ENCODE measurements at places on chromosomes 7 and 10.

GRCh38 chr7:135150072-135150782 is 2.4 kb downstream of the TMEM140 start:
- DNase-seq, result no peak

DNA sequence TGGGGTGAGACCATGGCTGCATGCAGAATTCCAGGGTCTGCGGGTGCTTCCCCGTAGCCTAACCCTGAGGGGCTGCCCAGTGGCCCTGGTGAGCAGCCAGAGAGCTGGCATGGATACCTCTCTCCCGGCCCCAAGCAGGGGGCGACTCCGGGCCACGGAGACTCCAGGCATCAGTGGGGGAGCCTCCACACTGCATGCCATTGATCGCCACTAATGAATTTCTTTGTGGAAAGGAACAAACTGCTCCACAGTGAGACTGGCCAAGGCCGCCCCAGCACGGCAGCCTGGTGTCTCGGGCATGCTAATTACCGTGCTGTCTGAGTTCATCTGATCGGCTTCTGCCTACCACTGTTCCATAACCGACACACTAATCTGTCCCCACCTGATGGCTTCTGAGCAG is 184.4 kb downstream of the GRID1 start:
- no peak for DNase-seq

DNA sequence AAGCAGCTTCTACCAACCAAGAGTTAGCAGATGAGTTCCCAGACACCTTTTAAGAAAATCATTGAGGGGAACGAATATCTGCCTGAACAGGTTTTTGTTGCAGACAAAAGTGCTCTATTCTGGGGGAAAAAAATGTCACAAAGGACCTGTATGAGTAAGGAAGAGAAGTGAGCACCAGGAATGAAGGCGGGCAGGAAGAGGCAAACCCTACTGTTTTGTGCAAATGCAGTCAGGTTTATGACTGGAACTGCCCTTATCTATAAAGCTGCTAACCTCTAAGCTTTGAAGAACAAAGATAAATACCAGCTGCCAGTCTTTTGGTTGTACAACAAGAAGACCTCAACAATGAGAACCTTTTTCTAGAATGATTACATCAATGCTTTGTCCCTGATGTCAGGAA is 292.4 kb upstream of the SP4 start:
- no peak for DNase-seq

DNA sequence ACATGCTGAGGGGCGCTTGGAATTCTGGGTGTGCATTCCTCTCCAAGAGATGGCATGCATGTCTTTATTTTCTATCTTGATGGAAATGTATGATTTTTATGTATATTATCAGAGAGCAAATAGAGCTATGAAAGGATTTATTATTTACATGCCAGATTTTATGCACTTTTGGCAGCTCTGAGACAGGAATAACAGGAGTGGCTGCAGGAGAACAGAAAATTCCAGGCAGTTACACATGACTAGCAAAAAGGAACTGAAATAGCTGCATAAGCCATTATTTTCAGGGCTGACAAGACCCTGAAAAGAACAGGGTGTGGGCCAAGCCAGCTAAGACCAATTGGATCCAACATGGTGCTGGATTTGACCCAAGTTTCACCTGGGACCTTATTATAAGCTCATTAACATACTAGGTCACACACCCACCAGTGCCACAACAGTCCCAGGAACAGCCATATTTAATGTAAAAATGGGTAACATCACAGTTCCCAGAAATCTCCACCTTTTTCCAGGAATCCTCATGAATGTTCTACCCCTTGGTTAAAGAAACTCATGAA is 43.2 kb upstream of the ACSL5 start:
- DNase-seq, result no peak

- no peak for DNase-seq
Measured at GRCh38 chr10:122044045-122044661, 55.2 kb downstream of the TACC2 start.

DNA sequence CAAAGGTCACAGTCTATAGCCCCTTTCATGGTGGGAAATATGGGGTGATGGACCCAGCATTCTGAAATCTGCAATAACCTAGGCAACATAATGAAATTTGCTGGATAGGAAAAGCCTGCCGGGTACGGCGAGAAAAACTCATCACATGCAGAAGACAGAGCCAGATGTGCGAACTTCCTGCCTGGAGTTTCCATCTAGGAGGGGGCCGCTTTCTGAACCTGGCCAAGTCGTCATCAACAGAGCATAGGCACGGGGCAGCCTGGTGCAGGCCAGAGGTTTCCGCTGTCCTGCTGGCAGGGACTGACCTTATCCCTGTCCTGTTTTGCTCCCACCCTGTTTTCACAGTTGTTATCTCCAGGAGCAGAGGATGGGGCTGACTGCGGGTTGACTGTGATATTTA is 27.4 kb downstream of the CCDC3 start:
- DNase-seq, result no peak

GRCh38 chr7:12705878-12706277 is 18.4 kb downstream of the ARL4A start:
- no peak for DNase-seq

DNA sequence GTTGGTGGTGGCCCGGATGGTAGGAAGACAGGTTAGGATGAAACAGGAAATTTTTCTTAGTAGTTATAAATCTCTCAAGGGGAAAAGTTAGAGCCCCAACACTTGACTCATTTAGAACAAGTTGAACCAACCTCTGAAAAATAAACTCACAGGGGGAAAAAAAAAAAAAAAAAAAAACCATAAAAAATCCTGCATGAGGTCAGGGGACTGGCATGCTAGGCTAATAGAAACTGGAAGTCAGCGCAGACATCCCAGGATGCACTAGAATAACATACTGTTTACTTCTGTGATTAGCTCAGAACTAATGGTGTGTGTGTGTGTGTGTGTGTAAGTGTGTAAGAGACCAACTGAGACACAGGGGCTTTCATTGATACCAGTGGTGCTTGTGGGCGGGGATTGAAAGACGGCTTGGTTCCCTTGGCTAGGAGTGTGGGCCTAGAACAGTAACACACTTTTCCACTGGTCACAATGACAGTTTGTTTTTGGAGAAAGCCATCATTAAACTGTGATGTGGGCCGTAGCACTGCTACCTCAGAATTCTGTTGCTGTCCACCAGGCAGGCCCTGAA is 491.6 kb upstream of the GALNT17 start:
- no peak for DNase-seq

- no peak for DNase-seq
Measured at GRCh38 chr10:13654846-13655245, 68.1 kb downstream of the PRPF18 start.

- DNase-seq, result no peak
Measured at GRCh38 chr7:31761646-31762045, 74.6 kb downstream of the PPP1R17 start.

- DNase-seq, result no peak
Measured at GRCh38 chr7:100126239-100126930, 382 bp upstream of the MBLAC1 start.

DNA sequence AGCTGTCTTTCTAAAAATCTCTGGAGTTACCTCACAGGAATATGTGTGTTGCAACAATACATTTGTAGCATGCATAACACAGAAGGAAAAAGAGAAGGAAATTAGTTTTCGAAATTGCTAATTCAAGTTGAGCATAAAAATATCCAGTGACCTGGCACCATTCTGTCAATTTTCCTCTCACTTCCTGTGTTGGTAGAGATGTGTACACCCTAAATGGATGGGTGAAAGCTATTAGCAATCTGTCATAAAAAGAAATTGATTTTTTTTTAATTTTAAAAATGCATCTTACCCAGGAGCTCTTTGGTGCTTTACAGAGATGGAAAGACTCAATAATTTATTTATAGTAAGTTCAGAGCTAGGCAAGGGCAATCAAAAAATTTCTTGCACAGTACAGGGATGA is 333.3 kb upstream of the TMEM229A start:
- DNase-seq, result no peak

DNA sequence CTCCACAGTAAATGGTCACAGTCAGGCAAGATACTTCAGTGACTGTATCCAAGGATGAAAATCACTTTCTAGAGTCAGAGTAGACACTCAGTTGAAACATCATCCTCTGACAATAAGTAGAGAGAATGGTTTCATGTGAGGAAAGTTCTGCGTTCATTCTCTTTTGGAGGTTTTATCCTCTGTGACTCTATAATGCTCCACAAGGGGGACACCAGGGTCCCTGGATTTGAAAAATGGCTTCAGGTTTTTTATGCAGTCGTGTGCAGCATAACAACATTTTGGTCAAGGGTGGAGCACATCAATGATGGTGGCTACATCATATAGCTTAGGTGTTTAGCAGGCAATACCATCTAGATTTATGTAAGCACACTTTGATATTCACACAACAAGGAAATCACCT is 40.4 kb downstream of the TMEM168 start:
- DNase-seq, result no peak

- no peak for DNase-seq
Measured at GRCh38 chr7:96136600-96137239, 185.2 kb downstream of the SLC25A13 start.

DNA sequence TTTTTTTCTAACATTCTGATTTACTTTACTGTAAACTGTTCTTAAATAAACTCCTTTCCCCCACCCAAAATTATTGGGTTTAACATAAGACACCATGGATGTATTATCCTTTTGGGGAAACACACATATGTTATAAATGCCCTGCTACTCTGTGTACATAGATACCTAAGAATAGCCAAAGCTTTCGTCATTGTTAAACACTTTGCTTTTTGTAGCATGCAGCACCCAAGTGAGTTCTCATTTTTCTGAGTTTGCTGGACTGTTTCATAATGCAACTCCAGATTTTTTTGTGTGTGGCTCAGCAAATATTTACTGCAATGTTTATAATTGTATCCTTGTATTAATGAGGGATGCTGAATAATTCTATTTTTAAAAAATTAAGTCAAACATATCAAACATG is 86.9 kb downstream of the VTI1A start:
- no peak for DNase-seq

DNA sequence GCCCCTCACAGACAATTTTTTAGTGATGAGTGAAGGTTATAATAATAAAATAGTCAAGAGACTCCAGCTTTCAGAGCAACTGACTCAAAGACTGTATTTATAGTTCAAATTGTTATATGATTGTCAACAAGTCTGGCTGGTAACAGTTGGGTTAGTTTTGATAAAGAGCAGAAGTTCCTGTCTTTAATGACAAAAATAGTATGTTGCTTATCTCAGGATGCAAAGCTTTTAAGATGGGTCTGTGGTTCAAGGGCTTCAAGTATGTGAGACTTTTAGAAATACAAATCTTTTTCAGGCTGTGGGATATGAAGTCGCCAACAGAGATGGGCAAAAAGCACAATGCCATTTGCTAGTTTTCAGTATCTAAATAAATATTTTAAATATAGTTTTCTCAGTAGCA is 118.4 kb downstream of the ABCA13 start:
- no peak for DNase-seq

DNA sequence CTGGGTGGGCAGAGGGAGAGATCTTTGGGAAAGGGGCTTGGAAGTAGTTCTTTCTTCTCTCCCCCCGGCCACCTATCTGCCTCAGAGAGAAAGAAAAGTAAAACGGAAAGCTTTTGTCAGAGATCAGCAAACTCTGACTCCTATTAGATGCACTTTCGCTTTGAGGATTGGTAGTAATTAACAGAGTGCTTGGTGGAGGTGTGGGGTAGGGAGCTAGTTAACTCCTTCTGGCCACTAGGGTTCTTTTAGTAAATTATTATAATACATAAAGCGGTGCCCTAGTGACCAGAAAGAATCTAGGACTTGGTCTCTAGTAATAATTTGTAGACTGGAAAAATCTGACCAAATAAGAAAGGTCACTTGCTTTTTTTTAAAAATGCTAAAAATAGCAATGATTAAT is 54.6 kb downstream of the CPVL start:
- no peak for DNase-seq

DNA sequence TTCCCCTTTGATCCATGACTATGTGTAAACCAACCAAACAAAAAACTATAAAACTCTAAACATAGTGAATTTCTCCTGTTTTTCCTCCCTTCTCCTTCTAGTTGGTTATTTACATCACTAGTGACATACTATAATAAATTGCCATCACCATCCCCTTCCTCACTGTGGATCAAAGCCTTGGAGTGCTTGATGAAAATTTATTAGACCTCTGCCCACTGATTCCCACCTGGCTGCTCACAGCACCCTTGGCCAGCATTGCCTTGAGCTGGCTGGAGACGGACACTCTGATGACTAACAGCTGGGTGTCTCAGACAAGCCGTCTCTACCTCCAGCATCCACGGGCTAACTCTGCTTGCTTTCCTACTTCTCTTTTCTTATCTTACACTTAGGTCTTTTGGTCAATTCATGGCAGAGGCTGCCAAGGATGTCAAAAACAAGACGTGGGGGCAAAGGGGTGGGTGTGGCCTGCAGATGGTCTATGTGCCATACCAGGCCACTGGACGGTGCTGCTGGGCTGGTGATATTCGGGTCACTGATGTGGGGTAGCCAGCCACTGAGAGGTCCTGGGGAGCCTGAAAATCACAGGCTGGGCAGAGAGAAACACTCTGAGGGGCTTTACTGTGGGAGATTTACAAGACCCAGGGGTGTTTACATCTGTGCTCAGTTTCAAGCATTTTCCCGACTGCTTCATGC is 207.8 kb downstream of the TAX1BP1 start:
- DNase-seq, result no peak

DNA sequence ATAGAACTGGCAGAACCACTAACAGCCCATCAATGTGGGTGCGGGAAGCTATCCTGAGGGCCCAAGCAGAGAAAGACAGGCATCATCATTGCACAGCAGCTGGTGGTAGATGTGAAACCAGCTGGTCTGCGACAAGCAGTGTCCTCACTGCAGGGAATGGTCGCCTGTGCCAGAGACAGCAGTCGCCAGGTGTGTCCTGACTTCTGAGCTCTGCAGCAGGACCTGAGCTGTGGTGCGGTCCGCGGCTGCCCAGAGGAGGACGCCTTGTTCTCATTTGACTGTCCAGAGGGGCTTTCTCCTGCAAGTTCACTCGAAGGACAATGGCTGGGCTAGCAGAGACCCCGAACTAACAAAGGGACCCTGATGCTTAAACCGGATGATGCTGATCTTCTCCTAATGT is 97.4 kb downstream of the LRRC18 start:
- DNase-seq, result no peak

DNA sequence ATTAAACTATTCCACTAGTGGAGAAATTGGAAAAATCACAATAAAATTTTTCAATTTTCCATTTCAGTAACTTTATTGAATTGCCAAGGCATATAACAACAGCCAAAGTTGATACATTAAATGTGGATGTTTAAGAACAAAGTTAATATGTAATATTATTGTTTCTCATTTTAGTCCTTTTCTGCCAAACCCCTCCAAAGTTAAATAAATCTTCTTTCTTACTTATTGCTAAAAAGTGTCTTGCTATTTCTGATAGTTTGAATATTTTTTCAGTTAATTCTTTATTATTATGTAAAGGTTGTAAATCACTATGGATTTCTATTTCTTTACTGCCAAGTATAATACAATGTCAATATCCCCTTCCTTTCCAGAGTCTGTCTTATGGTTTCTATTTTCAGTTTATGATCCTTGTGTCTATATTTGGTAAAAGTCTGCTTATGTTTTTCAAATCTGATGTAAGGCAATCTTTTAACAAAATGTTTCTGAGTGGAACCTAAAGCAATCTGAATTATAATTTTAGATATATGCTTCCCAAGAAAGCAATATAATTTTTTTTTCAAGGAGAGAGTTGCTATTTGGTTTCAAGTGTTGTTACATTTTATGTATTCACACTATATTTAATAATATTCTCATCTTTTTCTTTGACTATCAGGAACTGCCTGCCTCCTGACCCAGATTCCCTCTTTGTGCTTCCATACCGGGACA is 80.3 kb upstream of the RHOBTB1 start:
- DNase-seq, result no peak

- no peak for DNase-seq
Measured at GRCh38 chr10:4270116-4270515, 485.1 kb upstream of the KLF6 start.

- no peak for DNase-seq
Measured at GRCh38 chr10:67506083-67506756, 189.8 kb downstream of the CTNNA3 start.

GRCh38 chr10:113991091-113991860 is 52.4 kb upstream of the ADRB1 start:
- DNase-seq, result no peak
